EH (cell line): ENCODE measurements at places on chromosomes 11 and 22.
A peak's percentile ranks its signal among the peaks of the same experiment; 100 is the strongest.

DNA sequence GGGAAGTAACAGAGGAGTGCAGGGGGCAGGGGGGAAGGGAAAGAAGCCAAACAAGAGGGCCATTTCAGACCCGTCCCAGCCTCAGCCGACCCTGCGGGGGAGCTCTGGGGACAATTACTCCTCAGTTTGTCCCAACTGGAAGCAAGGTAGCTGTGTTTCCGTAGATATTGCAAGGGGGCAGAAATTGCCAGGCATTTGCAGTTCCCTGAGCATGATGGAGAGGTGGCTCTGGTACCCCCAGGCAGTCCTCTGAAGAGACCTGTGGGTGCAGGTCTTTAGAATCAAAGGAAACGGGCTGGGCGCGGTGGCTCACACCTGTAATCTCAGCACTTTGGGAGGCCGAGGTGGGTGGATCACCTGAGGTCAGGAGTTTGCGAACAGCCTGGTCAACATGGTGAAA is 13.8 kb upstream of the JAM3 start:
- DNase-seq, result no peak

- DNase-seq, result no peak
Measured at GRCh38 chr11:86119906-86120305, 51.0 kb upstream of the PICALM start.

- no peak for DNase-seq
Measured at GRCh38 chr22:48942698-48943566, 884.7 kb downstream of the BRD1 start.

GRCh38 chr11:72004515-72005346 is 6.0 kb downstream of the IL18BP start:
- no peak for DNase-seq

DNA sequence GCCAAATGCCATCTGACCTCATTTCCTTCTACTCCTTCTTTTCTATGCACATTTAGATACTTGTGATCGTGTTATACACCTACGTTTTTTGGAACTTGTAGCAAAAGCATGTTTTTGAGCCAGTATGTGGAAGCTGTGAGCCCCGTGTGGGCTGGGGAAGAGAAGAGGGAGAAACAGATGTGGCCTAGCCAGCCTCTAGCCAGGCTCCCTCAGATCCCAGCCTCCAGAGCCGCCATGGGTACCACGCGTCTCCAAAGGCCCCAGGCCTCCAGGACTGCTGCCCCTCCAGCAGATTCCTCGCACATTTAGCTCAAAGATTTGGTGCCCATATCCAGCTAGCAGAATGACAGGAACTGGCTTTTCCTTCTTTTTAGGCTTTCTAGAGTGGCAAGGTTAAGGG is 17.0 kb upstream of the TLCD5 start:
- DNase-seq, result no peak

GRCh38 chr11:69351460-69351859 is 57.5 kb downstream of the MYEOV start:
- DNase-seq, result peak; percentile 85

DNA sequence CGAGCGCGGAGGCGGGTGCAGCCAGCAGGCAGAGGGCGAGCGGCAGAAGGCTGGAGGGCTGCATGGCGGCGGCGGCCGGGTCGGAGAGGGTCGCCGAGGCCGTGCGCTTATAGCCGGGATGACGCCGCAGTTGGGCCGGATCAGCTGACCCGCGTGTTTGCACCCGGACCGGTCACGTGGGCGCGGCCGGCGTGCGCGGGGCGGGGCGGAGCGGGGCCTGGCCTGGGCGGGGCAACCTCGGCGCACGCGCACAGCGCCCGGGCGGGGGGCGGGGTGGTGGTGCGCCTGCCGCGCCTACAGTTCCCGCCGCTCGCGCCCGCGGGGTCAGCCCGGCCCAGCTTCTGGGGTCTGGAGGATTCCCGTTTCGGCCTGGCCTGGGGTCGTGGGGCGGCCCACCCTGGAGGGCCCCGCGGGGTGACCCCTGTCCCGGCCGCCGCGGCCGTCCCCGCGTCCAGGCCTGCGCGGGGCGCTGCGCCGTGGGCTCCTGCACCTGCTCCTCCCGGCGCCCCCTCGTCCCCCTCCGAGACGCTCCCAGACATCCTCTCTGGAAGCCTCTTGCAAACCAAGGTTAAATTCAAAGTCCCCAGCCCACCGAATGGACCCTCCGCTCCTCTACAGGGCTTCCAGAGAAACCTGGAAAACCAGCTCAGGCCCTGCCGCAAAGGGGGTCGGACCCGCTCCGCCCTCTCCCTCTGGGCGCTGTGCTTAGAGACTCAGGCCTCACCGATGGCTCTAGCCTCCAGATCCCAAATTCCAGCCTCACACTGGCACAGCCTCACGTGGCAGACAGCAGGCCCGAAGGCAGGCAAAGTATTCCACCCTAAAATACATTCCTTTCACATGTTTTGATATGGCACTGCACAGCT is at the start of gene CTSD:
TSS of gene CTSD (minus strand) at position 132 of the 866 bp plus-strand sequence. CDS start at position 64, 68 bp downstream.
- peak; percentile 81 for DNase-seq

GRCh38 chr22:38138961-38139360 is 28.5 kb upstream of the BAIAP2L2 start:
- no peak for DNase-seq

GRCh38 chr11:76236092-76236999 is 30.0 kb upstream of the WNT11 start:
- peak; percentile 70 for DNase-seq

- no peak for DNase-seq
Measured at GRCh38 chr11:35118906-35119305, 20.1 kb upstream of the CD44 start.

DNA sequence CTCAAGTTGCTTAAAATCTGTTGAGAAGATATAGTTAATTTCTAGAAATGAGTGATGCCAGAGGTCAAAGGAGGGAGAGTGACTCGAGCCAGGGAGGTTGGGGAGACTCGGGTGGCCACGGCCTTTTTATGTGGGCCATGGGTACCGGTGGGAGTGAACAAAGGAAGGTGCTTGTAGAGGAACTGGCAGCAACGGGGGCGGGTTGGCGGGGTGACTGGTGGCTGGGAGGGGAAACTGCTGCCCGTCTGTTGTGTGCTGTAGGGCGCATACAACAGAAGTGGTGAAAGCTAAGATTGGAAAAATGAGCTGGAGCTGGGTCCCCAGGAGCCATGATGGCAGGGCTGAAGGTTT is 5.4 kb downstream of the DAGLA start:
- no peak for DNase-seq

DNA sequence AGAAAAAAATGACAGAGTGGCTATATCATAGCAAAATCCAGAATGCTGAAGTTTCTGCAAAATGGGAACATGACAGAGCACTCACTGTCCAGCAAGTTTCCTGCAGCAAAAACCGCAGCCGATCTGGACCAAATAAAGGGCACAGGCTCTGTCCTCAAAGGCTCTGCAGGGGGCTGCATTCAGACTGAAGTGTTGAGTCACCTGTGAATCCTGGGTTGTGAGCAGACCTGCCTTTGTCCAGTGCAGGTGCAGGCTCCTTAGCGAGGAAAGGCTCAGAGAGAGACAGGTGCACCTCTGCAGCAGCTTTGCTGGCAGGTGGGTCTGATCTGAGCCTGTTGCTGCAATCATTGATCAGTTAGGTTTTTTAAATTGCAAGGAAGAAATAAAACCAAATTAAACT is 29.3 kb upstream of the NFAM1 start:
- DNase-seq, result no peak

DNA sequence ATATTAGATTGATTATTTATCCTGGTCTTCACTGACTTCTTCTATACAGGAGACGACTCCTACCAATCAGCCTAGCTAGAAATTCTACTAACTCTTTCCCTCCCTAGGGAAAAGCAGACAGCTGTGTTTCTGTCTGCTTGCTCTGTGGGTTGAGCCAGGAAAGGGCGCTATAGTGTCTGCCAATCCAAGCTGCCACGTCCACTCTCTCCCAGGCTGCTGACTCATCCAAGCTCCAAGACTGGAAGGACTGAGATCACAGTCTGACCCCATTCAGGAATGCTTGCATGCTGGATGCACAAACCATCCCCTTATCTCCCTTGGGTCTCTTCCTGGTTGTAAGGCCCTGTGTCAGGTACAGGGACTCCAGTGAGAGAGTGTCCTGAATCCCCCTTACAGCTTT is 955.6 kb downstream of the OPCML start:
- DNase-seq, result peak; percentile 97

DNA sequence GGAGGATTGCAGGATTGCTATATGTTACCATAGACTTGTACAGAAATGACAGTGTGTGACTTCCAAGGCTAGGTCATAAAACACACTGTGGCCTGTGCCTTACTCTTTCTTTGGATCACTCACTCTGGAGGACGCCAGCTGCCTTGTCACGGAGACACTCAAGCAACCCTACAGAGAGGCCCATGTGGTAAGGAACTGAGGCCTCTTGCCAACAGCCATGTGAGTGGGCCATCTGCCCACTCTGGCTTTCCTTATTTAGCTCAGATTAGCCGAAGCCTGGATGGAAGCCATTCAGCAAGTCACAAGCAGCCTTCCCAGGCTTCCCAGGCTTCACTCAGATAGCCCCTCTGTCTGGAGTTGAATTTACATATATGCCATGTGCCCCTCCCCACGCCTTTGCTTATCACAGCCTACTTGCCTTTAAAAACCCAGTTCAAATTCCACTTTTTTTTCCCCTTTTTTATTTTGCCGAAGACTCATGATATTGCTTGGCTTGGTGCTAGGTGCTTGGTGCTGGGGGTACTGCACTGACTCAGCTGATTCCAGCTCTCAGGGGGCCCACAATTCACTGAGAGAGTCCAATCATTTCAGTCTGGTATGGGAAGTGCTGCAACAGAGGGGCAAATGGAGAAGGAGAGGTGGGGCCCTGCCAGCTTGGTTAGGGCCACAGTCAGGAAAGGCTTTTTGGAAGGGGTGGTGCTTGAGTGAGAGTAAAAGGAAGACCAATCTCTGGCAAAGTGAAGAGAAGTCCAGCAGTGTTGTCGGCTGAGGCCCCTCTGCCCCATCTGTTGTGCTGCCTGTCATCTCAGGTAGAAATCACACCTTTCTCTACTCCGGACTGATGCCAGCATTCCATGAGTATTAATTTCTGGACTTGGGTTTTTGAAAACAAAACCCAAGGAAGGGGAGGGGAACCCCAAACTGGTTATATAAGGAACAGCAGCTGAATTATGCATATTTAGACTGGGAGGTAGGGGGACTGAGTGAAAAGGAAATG is 14.5 kb upstream of the P4HA3 start:
- peak; percentile 94 for DNase-seq

DNA sequence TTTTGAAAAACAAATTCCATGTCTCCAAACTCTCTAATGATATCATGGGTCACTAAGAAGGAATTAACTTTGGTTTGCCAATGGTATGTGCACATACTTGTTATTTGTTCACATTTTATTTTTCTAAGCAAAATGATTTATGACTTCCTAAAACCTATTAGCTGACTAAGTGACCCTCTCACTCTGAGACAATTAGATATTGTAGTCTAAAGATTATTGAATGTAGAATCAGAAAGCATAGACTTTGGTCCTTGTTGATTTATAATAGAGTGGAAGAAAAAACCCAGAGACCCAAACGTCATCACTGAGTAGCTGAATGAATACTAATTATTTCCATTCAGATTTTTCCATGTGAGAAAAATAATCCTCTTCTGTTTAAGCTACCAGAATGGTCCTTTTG is 243.5 kb upstream of the ANO3 start:
- DNase-seq, result peak; percentile 55

DNA sequence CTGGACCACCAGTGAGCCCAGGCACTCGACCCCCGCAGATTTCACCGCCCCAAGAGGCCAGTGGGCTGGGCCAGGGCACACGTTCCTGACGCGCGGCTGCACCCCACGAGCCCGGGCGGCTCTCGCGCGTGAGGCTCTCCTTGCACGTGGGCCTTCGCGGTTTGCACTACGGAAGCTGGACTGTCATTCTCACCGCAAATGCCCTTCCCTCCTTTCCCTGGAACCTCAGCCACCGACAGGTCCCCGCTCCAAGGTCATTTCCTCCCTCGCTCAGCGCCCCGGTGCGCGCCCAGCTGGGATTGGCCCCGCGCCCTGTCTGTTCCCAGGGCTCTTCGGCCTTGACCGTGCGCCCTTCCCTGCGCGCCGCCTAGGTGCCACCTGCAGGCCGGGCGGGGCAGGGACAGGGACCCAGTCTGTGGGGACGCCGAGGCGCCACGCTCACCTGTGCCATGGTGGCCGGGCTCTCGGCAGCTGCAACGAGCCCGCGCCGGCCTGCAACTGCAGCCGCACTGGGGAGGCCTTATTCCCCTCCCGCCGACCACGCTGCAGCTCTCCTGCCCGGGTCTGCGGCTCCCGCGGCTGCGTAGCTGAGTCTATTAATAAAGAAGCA is 2.1 kb upstream of the CPT1A start:
- peak; percentile 15 for DNase-seq

GRCh38 chr22:36928786-36929535 is 15.5 kb downstream of the CSF2RB start:
- no peak for DNase-seq

GRCh38 chr11:70204466-70204799 is 1.3 kb downstream of the FADD start:
- DNase-seq, result no peak

- DNase-seq, result peak; percentile 12
Measured at GRCh38 chr11:93330446-93330984, at the start of gene DEUP1. TSS of gene DEUP1 (plus strand) at chr11:93330742. CDS start at chr11:93332260, 1,518 bp downstream.

DNA sequence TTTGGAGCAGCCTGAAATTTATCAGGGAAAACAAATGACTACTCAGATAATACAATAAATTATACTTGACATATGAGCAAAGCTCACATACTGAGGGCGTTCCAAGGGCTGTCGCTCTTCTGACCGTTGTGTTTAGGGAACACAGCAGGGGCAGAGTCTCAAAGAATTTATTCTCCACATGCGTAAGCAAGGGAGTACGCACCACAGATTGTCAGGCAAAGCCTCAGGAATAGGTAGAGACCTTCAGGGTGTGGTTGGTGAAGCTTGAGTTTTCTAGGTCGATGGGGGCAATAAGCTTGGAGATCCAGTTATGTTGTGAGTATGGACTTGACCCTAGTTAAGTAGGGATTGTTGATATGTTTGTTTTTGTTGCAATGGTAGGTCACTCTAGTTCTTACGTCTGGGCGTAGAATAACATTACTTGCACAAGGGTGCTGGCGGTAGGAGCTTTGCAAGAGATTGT is 830 bp downstream of the ACAT1 start:
- peak; percentile 33 for DNase-seq

DNA sequence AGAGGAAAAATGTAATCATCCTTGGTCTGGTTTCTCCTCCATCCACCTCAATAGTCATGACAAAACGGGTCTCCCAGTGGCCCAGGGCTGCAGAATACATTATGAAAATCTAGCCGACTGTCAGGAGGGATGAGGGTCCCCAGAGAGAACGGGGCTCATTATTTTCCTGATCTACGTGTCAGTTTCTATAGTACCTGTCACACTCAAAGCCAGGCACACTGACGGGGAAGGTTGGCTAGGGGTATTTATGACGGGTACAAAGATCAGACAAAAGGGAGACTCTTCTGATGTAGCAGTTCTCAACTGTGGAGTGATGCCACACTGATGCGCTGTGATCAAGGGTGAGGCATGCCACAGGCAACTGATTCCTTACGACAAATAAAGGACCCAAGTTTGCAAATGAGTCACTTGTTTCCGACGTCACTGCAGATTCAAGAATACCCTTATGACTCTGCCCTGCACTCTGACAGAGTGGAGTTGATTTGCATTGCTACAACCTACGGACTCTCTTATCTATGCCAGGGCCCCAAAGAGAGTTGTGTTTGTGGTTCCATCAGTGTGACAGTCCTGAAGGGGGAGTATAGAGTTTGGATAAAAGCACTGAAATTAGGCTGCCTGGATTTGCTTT is 188.2 kb upstream of the TBCEL start:
- DNase-seq, result no peak
